Natural killer cell treated with Interleukin-12 subunit alpha and Interleukin-12 subunit beta and Interleukin-15 and Interleukin-18, amount 100 ng/mL, for 72 hours (primary cell): ENCODE measurements at places on chromosomes 13 and 19. TPM values are rescaled to one million over a fixed set of nuclear protein-coding genes. Genes with fewer than 3 reads are reported as not detected.

TGFBR3L gene
- 4.7 TPM for total RNA-seq

APOC4 gene
- not detected for total RNA-seq

OR7A5 gene
- not detected for total RNA-seq

KCTD4 gene
- not detected for total RNA-seq

ZBTB32 gene
- 191 TPM for total RNA-seq

NHLRC3 gene
- total RNA-seq: 14.0 TPM

IL17D gene
- total RNA-seq: not detected

PRSS57 gene
- total RNA-seq: not detected

OR10H2 gene
- not detected for total RNA-seq

PSG3 gene
- total RNA-seq: not detected

HRC gene
- not detected for total RNA-seq

CLN5 gene
- total RNA-seq: 8.3 TPM

ZNF766 gene
- 13.3 TPM for total RNA-seq

- peak; percentile 100 for DNase-seq
Observed at GRCh38 chr19:18522124-18522861, 423 bp upstream of the ELL start.

GRCh38 chr13:33349288-33349985 lies 63.9 kb upstream of the STARD13 start:
- no peak for DNase-seq

GRCh38 chr13:38384171-38384570 lies 34.5 kb downstream of the UFM1 start:
- DNase-seq: no peak

DNA sequence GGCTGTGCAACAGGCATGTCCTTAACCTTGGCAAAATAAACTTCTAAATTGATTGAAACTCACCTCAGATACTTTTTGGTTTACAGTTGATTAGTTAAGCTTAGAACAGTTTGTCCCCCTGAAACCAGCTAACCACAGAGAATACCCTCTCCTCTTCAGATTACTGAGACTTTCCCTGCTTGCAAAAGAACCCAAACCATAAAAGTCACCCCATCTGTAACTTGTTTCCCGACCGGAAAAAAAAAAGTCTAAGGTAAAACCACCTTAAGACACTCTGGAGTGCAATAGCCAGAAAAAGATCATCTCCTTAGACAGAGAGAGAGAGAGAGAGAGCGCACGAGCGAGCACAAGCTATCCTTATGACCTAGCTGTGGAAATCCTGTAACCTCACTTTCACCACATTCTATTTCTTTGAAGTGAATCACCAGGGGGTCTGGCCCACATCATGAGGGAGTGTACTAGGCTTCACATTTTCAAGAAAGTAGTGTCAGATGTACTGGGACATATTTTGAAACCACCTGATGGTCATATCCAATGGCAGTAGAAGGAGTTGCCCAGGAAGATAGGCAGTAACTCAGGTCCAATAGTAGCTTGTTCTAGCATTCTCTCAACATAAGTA lies 11.1 kb upstream of the GTF2F2 start:
- DNase-seq: no peak

DNA sequence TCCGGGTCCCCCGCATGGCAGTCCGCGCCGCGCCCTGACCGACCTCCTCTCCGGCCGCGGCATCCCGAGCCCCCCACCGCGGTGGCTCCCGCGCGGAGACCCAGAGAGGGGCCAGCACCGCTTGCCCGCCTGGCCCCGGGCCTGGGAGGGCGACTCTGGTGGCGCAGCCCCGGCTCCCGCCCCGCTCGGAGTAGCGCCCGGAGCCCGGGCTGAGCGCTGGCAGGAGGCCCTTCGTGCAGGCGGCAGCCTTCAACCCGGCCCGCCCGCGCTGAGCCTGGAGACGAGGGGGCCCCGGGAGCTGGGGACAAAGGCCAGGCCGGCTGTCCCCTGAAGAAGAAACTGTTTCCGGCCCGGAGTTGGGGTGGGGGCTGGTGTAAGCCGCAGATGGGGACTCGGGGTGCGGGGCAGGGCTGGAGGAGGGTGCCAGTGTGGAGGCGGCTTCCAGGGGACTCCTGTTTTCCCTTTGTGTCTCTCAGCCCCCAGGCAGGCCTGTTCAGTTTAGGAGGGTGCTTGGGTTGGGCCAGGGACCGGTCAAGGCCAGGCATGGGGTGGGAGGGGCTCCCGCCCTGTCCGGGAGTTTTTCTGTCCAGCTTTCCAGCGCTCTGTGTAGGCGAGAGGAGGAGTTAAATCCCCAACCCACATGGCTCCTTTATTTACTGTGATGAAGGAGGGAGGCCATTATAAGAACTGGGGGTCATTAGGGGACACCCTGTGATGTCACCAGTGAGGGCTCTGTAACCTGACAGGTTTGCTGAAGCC lies 935 bp downstream of the LRP3 start:
- DNase-seq: no peak

- no peak for DNase-seq
Observed at GRCh38 chr13:40648841-40649240, 17.6 kb downstream of the FOXO1 start.

DNA sequence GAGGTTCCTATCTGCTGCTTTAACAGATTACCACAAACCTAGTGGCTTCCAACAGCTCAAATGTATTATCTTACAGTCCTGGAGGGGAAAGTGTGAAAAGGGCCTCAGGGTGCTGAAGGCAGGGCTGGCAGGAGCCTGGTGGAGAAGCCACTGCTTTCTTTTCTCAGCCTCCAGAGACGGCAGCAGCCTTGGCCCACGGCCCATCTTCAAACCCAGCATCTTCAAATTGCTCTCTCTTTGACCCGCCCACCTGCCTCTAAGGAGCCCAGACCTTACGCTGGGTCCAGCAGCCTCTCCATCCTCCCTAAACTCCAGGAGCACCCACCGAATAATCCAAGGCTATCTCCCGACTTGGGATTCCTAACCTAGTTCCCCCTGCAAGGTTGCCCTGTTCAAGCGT lies 35.6 kb downstream of the C13orf46 start:
- DNase-seq: no peak

- no peak for DNase-seq
Observed at GRCh38 chr13:112889351-112890290, 79.4 kb upstream of the MCF2L start.

- DNase-seq: no peak
Observed at GRCh38 chr13:114198556-114198955, 19.5 kb downstream of the CFAP97D2 start.

DNA sequence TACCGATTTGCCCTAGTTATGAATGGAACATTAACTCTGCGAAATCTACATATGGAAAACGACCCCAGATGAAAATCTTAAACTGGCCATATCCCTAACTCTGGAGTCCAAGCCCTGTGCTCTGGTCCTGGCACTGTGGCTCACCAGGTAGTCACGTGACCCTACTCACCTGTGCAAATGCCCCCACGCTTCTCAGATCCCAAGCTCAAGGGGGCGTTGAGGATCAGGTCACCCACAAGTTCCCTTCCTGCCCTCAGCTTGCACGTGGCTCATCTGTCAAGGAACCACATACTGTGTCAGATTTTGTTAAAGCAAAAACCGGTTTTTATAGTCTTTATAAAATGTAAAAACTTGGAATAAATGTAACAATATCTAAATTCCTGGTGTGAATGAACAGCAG lies 324.0 kb downstream of the SHISA2 start:
- DNase-seq: no peak

- no peak for DNase-seq
Observed at GRCh38 chr13:106348075-106348840, 187.2 kb downstream of the EFNB2 start.

DNA sequence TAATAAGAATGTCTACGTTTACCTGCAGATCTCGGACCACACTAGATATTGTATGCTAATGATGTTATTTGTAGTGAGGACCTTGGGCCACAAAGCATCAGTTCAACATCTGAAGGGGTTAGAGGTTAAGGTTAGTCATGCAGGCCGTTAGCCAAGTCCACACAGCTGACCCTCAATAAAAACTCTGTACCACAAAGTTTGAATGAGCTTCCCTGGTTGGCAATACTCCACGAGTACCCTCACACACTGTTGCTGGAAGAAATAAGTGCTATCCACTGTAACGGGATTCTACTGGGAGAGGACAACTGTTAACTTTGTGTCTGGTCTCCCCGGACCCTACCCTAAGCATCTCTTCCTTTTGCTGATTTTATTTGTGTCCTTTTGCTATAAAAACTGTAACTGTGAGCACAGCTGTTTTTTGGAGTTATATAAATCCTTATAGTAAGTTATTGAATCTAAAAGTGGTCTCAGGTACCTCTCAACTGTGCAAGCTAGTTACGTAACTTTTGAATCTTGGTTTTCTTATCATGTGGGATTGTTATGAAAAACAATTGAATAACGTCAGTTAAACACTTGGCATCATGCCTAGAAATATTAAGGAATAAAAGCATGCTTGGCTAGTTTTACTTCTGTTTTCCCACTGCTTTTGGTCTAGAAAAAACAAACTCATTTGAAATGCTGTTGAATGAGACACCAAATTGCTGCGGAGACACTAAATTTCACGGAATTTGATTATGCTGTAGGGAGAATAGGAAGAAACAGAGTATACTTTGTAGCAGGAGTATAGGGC lies 181.5 kb downstream of the DNAJC3 start:
- no peak for DNase-seq

GRCh38 chr13:76971215-76971614 lies 20.7 kb upstream of the CLN5 start:
- DNase-seq: no peak

DNA sequence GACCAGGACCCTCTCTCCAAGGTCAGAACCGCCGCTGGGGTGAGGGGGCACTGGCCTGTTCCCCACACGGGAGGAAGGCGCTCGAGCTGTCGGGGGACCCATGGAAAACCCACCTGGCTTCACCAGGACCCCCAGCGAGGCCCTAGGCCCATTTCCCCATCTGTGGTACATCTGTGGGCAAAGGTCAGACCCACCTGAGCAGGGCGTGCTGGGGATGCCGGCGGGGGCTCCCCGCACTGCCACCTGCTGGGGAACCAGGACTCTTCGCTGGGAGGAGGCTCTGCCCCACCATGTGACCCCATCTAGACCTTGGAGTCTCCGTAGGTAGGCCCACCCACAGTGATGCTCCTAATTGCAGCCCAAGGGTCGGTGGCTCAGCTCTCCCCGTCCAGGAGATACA lies 511 bp downstream of the WDR88 start:
- no peak for DNase-seq

GRCh38 chr13:35675651-35676050 lies 199.2 kb upstream of the MAB21L1 start:
- no peak for DNase-seq

- no peak for DNase-seq
Observed at GRCh38 chr13:30872685-30873461, 33.2 kb upstream of the MEDAG start.

DNA sequence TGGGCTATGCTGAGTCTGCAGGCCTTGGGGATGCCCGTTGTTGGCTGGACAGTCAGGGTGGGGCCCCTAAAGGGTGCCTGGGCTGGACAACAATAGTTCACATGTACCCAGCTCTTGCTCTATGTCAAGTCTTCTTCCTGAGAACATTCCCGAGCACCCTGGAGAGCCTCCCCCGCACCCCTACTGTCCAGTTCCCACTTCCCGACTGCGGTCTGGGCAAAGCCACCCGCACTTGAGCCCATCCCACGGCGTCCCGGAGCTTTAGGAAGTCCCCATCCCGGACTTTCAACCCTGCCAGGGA lies 1.1 kb upstream of the MPND start:
- DNase-seq: no peak

DNA sequence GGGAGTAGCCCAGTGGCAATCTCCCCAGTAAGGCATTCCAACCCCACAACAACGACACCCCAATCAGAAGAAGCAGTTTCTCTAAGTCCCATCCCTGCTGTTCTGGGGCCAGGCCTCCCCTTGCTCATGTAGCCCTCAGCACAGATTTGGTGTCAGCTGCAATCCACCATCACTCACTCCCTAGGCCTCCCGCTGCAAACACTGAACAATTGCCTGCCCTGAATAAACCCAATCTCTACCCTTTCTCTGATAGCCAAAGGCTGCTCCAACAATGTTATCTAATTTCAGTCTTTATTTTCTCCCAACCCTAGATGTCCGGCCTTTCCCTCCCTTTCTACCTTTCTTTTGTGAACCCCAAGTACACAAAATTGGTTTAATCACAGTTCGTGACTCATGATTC lies 5.6 kb upstream of the SOX21 start:
- DNase-seq: no peak

GRCh38 chr13:77832339-77833100 lies 86.1 kb downstream of the EDNRB start:
- no peak for DNase-seq

DNA sequence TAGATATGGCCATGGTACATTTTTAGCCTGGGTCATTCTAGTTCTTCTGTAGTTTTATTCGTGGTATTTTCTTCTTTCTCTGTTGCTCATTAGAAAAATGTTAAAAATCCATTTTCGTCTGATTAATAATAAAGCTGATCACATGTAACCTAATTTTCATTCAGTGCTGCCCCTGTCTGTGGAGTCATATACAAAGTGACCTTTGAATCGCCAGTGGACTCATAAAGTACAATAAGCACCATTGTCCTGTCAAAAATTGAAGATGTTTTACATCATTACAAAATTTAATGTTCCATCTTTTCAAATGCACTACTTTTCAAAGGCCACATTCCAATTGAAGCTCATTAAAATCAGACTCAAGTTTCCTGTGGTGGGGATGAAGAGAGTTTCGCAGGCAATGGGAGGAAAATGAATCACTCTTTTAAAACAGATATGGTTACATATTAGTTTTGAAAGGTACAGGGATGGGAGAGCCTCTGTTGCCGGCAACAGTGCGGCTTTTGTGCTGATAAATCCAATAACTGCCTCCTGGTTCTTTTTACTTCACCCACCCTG lies 205.4 kb downstream of the ZNF536 start:
- no peak for DNase-seq

DNA sequence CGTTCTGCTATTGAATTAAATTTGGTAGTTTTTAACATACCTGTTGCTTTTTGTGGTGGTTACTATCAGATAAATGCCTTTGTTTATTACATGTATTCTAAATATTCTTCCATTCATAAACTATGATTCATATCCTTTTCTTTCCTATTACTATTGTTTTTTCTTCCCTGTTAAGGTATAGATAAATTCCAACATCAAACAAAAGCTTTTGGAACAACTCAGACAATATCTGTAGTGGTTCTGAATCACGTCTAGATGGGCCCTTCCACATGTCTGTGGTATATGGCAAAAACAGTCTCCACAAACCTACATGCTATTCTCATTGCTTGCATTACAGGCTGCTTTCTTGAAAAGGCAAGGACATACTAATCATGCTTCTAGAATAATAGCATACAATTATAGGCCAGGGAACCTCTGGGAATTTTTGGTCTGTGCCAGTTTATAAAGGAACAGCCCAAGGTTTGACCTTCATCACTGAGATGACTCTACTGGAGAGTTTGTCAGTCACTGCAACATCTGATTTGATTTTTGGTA lies 6.4 kb downstream of the LRCH1 start:
- no peak for DNase-seq

GRCh38 chr19:18648973-18649315 lies 12.1 kb downstream of the KLHL26 start:
- no peak for DNase-seq
